MM.1S (cell line): ENCODE measurements at places on chromosomes 2 and 18.

DNA sequence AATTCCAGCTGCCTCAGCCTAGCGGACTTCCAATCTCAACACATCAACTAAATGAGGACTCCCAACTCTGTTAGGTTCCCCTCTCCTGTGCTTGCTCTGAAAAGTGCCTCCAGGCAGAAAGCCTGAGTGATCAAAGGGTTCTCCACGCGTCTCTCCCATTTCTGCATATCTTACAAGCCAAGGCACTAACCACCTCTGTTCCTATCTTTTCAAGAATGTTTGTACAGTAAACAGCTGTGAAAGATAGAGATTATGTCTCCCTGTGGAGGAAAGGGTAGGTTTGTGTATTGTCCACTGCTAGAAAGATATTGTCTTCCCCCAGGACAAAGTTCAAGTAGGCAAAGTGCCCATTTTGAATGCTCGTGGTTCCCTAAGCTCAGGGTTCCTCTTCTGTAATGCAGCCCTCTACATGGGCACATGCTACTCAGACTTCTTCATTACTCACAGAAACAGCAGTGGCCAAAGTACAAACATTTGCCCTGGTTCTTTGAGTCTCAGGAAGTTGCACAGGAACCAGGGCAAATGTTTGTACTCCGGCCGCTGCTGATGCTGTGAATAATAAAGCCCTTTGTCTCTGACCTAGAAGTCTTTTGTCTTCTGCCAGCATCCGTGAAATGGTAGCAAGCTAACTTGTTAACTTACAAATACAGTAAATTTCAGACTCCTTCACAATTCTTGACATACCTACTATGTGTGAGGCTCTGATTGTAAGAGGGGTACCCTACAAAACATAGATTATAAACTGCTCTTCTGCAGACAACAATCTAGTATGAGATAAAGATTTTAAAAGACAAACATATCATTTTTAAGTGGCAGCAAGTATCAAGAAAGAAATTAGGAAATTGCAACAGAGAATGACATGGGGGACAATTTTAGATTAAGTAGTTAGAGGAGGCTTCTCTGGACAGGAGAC lies 44.5 kb downstream of the PKDCC start:
- no peak overlapping the region for H3K27ac ChIP-seq
- peaks cover 14% of the 10 kb centered on the region for H3K4me1 ChIP-seq
- H3K36me3 ChIP-seq, result no peaks in the 10 kb centered on the region
- H3K27me3 ChIP-seq, result no peaks in the 10 kb centered on the region

- H3K4me1 ChIP-seq, result no peaks in the 10 kb centered on the region
- H3K27me3 ChIP-seq, result no peaks in the 10 kb centered on the region
- no peak for DNase-seq
- H3K27ac ChIP-seq, result no peak overlapping the region
These were observed 139.5 kb downstream of the LRRC30 start for GRCh38 chr18:7370375-7370774.

GRCh38 chr18:25814841-25815458 lies 275.5 kb downstream of the SS18 start:
- DNase-seq, result peak; percentile 61
- H3K27ac ChIP-seq, result no peak overlapping the region
- peak overlapping the region; percentile 20; the same call in 1 of the 2 replicates for H3K4me3 ChIP-seq
- H3K27me3 ChIP-seq, result no peaks in the 10 kb centered on the region

DNA sequence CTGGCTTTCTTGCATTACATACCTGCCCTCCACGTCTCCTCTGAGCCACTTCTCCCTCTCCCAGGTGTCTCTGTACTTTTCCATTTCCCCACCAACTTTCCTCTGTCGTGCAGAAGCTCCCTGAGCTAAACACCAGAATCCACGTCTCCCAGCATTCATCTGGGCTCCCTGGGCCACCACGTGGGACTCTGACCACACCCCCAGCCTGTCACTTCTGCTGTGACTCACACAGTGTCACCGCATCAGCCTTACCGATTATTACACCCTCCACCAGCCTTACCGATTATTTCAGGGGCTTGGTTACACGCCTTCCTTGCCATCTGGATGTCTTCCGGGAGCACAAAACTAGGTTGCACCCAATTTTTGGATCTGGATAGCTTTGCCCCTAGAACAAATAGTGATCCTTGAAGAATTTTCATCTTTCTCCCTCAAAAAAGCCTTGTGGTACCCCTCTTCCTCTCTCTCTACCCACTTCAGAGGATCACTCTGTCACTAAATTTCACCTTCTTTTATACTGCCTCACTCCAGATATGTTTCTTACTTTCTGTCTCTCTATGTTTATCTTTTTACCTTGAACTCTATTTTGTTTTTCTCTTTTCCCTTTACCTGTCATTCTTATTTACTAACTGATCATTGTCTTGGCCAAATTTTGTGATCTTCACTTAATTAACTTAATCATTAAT lies 136.9 kb upstream of the CAB39 start:
- H3K36me3 ChIP-seq, result no peaks in the 10 kb centered on the region
- DNase-seq, result no peak
- H3K27ac ChIP-seq, result no peak overlapping the region
- no peaks in the 10 kb centered on the region for H3K4me1 ChIP-seq
- no peaks in the 10 kb centered on the region for H3K27me3 ChIP-seq
- no peak overlapping the region for H3K4me3 ChIP-seq

- no peaks in the 10 kb centered on the region for H3K27me3 ChIP-seq
- H3K36me3 ChIP-seq, result no peaks in the 10 kb centered on the region
- H3K4me1 ChIP-seq, result no peaks in the 10 kb centered on the region
- H3K27ac ChIP-seq, result no peak within 1 kb of the TSS
- peak within 1 kb of the TSS; percentile 17; the same call in 1 of the 2 replicates for H3K4me3 ChIP-seq
- DNase-seq, result no peak
These were observed at the start of gene GATA6 for GRCh38 chr18:22169011-22169888. GATA6 (plus strand) TSS chr18:22169589; CDS start chr18:22171145, 1,556 bp downstream.

- no peaks in the 10 kb centered on the region for H3K4me1 ChIP-seq
- DNase-seq, result no peak
- H3K27ac ChIP-seq, result no peak overlapping the region
- no peak overlapping the region for H3K4me3 ChIP-seq
- no peaks in the 10 kb centered on the region for H3K27me3 ChIP-seq
- no peaks in the 10 kb centered on the region for H3K36me3 ChIP-seq
These were observed 40.2 kb downstream of the SLC14A1 start for GRCh38 chr18:45764000-45764686.

GRCh38 chr2:61141151-61141550 lies 20.8 kb upstream of the C2orf74 start:
- no peak overlapping the region for H3K27ac ChIP-seq
- H3K4me3 ChIP-seq, result no peak overlapping the region
- H3K4me1 ChIP-seq, result no peaks in the 10 kb centered on the region
- no peaks in the 10 kb centered on the region for H3K36me3 ChIP-seq
- no peak for DNase-seq

- H3K27ac ChIP-seq, result no peak overlapping the region
- peaks cover 12% of the 10 kb centered on the region; the same call in 1 of the 2 replicates for H3K4me1 ChIP-seq
- no peaks in the 10 kb centered on the region for H3K27me3 ChIP-seq
- H3K4me3 ChIP-seq, result no peak overlapping the region
These were observed 2.8 kb upstream of the MXD1 start for GRCh38 chr2:69911985-69912563.

DNA sequence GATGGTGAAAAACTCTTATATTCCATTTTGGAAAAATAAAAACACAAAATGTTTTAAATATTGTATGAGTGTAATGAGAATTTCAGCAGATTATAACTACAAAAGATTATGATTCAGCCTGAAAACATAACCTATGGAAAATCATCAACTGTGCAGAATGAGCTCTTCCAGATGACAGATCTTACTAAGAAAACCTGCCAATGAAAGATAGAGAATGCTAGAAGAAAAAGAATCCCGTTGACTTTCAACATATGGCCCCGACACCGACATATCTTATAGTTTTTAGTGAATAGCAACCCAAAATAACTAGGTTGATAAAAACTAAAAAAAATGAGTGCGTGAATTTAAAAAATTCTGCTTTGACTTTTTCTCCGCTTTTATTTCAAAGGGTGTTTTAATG lies 178.0 kb downstream of the BABAM2 start:
- no peak overlapping the region for H3K27ac ChIP-seq
- H3K36me3 ChIP-seq, result no peaks in the 10 kb centered on the region
- no peaks in the 10 kb centered on the region for H3K4me1 ChIP-seq
- no peak overlapping the region for H3K4me3 ChIP-seq
- DNase-seq, result no peak
- H3K27me3 ChIP-seq, result no peaks in the 10 kb centered on the region

DNA sequence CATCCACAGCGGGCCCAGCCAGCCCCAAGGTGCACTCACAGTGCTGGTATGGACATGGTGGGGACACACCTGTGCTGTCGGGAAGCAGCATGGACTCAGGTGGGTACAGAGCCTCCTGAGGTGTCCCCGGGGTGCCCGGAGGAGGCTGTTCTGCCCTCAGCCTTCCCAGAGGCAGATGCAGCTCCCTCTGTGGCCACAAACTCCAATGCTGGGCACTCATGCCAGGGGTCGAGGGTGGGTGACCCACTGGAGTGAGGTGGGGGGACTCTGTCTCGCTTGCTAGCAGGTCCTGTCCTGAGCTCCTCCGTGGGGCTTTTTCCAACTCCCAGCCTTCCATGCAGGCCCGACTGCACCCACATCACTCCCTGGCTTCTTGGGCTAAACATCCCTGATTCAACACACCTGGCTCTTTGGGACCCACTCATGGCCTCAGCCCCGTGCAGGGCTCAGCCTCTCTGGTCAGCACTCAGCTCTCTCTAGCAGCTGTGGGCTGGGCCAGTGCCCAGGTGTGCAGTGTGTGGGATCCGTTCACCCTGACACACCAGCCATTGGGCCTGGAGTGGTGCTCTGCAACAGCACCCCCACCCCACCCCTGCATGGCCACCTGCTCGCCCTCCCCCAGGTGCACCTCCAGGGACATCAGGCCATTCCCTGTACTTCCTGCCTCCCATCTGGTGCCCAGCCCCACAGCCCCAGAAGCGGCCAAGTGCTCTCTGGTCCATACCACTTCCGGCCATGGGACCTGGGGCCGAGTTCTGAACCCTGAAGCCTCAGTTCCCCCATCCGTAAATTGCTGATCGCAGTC lies 16.0 kb downstream of the RAMP1 start:
- H3K36me3 ChIP-seq, result no peaks in the 10 kb centered on the region
- no peak for DNase-seq
- no peaks in the 10 kb centered on the region for H3K4me1 ChIP-seq
- H3K4me3 ChIP-seq, result no peak overlapping the region
- H3K27ac ChIP-seq, result no peak overlapping the region
- no peaks in the 10 kb centered on the region for H3K27me3 ChIP-seq

DNA sequence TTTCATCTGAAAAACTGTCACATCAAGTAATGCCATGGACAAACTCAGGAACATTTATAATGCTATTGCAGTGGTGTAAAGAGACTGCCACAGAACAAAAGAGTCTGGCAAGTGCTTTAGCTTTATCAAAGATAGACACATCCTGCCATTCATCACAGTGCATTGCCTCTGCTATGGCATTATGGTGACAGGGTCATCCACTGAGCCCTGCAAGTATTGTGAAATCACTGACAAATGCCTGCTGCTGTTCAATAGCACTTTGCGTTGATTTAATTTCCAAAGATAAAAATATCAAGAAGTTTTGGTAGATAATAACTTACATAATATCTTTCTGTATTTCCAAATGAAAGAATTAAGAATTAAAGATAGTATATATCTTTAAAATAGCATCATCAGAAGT lies 38.7 kb downstream of the NYAP2 start:
- peaks cover 13% of the 10 kb centered on the region for H3K4me1 ChIP-seq
- H3K27me3 ChIP-seq, result no peaks in the 10 kb centered on the region
- no peak overlapping the region for H3K27ac ChIP-seq

DNA sequence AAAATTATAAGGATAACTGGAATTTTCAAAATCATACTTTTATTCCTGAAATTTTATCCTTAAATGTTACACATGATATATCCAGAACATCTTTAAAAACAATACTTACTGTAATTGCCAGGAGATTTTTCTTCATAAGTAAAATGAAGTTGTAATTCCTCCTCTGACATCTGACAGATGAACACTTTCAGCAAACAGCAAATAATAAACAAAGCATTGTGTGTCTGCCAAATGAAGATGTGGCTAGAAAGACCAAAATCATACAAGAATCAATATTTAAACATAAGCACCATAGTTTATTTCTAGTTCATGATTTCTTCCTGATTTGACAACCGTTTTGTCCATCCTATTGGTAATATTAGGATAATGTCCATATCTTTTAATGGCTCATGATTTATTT lies 82.0 kb downstream of the DYM start:
- no peak overlapping the region for H3K4me3 ChIP-seq
- H3K36me3 ChIP-seq, result no peaks in the 10 kb centered on the region
- no peaks in the 10 kb centered on the region for H3K4me1 ChIP-seq
- no peak for DNase-seq
- no peak overlapping the region for H3K27ac ChIP-seq

DNA sequence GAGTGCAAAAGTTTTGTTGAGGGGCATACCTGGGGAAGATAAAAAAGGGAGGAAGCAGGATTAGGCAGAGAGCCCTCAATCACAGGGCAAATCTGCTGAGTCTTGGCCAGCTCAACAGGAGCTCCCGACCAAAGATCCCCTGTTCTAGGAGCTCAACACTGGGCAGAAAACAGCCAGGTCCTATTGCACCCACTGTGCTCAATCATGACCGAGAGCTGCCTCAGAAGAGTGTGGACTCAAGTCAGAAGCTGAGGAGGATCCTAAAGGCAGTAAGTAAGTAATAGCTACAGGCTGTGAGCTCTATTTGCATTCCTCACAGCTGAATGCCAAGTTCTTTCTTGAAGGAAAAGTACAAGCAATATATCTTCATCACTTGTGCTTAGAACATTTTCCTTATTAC lies 334.4 kb upstream of the NRP2 start:
- DNase-seq, result no peak
- H3K4me3 ChIP-seq, result no peak overlapping the region
- H3K27me3 ChIP-seq, result no peaks in the 10 kb centered on the region

DNA sequence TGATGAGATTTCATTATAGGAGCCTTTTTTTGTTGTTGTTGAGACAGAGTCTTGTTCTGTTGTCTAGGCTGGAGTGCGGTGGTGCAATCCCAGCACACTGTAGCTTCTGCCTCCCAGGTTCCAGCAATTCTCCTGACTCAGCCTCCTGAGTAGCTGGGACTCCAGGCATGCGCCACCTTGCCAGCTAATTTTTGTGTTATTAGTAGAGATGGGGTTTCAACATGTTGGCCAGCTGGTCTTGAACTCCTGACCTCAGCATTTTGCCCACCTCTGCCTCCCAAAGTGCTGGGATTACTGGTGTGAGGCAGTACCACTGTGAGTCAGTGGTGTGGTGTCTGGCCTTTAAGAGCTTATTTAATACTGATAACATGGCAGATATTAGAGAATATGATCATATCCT lies 60.1 kb downstream of the MOB4 start:
- H3K27me3 ChIP-seq, result no peaks in the 10 kb centered on the region
- peaks cover 17% of the 10 kb centered on the region for H3K4me1 ChIP-seq
- H3K4me3 ChIP-seq, result no peak overlapping the region
- no peak for DNase-seq
- H3K27ac ChIP-seq, result no peak overlapping the region
- no peaks in the 10 kb centered on the region for H3K36me3 ChIP-seq

DNA sequence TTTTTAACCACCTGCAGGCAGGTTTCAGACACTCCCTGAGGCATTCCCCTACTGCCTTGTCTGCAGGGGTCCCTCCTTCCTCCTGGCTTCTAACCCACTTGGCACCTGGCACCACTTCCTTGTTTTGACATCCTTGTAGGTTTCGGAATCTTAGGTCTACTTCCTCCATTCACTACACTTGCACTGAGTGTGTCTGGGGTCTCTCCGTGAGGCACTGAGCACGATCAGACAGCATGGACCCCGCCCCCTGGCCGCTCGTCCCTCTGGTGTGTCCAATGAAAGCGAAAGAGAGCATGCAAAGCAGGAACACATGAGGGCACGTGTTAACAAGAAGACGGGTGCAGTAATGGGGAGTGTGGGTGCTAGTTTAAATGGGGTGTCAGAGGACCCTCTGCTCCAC lies 63.8 kb downstream of the HAUS1 start:
- H3K4me1 ChIP-seq, result peaks cover 16% of the 10 kb centered on the region
- H3K27ac ChIP-seq, result peak overlapping the region; percentile 9; the same call in 1 of the 2 replicates
- peak; percentile 86 for DNase-seq
- H3K4me3 ChIP-seq, result peak overlapping the region; percentile 58
- no peaks in the 10 kb centered on the region for H3K36me3 ChIP-seq
